ENCODE measurements at places on chromosomes 16 and 17. TPM values are rescaled to one million over a fixed set of nuclear protein-coding genes. Genes with fewer than 3 reads are reported as not detected.

GRCh38 chr16:79171931-79172705 lies 428.4 kb downstream of the MAF start:
- no peak for DNase-seq

DNA sequence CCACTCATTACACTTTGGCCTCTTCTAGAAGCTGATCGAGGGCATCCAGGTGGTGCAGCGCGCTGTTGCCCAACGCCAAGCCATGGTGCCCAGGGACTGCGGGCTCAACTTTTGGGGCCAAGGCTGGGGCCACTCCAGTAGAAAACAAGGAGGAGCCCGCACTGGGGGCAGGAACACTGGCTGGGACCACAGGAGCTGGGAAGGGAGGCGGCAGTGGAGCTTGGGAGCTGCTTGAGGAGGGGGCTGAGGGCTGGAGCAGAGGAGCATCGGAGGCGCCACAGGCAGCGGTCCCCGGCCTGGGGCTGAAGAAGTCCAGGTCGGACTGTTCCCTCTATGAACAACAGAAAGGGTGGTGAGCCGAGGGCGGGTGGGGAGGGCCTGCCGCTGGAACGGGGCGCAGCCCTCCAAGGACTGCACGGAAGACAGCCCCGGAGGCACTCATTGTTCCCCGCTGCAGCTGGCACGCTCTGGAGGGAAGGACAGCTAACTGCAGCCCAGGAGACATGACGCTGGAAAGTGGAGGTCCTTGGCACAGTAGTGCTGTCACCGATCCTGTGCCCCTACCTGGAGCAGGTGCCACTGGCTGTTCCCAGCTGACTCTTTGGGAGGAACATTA lies 21.5 kb downstream of the GGA3 start:
- no peak for DNase-seq

- no peak for DNase-seq
These were observed 20.0 kb downstream of the OR2C1 start for GRCh38 chr16:3375680-3376079.

- DNase-seq, result no peak
These were observed 444 bp downstream of the HELZ start for GRCh38 chr17:67244431-67245072.

GRCh38 chr17:34998205-34998604 lies 17.9 kb downstream of the LIG3 start:
- DNase-seq, result peak; percentile 85

AOC2 gene
- 5.7 TPM for total RNA-seq

RPL23 gene
- 2,084 TPM for total RNA-seq

CLEC18A gene
- 1.6 TPM for total RNA-seq

PRRT2 gene
- 14.6 TPM for total RNA-seq

AXIN2 gene
- total RNA-seq, result 35.6 TPM

TMED6 gene
- total RNA-seq, result 0.31 TPM
